Activated gamma-delta T cell (primary cell): ENCODE measurements at places on chromosomes 2 and 18.

GRCh38 chr2:119253114-119253702, 29.6 kb downstream of the STEAP3 start:
- DNase-seq, result no peak

GRCh38 chr18:28837100-28837499, 660.2 kb upstream of the CDH2 start:
- DNase-seq, result no peak

DNA sequence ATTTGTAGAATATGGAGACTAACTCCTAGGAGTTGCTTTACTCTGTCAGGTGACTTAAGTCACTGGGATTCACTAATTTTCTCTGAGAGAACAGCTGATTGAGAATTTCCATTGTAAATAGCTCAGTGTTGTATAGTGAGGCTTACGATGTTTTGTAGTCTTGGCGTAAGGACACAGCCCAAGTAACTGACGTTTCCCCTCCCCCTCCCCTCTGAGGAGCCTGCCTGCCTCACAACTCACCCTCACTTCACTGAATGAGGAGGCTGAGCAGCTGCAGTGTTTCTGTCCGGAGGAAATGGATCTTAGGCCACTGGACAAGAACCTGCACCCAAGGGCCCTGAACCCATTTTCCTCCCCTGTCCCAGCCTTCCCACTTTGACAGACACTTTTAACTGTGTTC, 264.6 kb downstream of the PHLPP1 start:
- no peak for DNase-seq

- DNase-seq, result no peak
These were observed 85.6 kb upstream of the NOSTRIN start for GRCh38 chr2:168716839-168717238.

DNA sequence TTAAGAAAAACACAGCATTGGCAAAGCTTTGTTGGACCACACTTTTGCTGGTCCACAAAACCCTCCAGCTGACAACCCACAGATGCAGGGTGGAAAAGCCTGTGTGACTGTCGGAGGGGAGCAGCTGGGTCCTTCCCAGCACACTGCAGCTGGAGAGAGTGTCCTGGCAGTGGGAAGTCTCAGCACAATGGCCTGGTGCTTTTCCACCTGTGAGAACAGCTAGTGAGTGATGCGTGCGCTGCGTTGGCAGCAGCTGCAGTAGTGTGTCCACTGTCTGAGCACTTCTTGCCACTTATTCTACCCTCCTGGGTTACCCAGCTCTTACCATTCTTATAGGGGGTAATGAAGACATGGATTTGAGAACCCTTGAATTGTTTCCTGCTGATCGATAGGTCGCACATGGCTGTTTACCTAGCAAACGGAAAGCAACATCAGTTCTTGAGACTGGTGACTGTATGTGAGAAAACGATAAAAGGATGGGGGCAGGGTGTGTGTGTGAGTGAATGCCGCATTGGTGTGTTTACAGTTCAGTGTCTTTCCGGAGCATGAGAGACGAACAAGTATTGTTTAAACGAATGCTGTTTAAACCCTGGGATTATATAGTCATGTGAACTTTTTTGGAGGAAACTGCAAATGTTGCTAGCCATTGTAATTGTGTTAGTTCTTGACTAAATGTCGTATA, 69.7 kb downstream of the LYPD6 start:
- DNase-seq, result no peak

- DNase-seq, result no peak
These were observed 122.0 kb downstream of the SPTBN1 start for GRCh38 chr2:54577944-54578647.
